ENCODE measurements at places on chromosomes 12 and 14.

DNA sequence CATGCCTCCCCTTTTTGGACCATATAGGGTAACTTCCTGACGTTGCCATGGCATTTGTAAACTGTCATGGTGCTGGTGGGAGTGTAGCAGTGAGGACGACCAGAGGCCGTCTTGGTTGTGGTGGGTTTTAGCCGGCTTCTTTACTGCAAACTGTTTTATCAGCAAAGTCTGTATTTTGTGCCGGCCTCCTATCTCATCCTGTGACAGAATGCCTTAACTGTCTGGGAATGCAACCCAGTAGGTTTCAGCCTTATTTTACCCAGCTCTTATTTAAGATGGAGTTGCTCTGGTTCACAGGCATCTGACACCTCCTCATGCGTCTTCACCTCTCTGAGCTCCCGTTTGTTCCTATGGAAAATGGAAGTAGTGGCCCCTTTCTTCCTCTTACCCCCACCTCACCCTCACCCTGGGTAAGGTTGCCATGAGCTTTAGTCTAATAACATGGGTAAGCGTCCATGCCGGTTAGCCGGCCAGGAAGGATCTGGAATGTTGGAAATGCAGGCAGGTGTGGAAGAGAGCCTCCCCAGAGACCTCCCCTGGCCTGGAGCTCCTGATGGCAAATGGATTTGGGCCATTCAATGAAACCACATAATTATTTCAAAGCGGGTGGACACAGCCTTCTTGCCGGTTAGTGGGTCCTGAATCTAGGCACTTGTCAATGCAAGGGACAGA is 18.6 kb downstream of the HHIPL1 start:
- no peak for DNase-seq

DNA sequence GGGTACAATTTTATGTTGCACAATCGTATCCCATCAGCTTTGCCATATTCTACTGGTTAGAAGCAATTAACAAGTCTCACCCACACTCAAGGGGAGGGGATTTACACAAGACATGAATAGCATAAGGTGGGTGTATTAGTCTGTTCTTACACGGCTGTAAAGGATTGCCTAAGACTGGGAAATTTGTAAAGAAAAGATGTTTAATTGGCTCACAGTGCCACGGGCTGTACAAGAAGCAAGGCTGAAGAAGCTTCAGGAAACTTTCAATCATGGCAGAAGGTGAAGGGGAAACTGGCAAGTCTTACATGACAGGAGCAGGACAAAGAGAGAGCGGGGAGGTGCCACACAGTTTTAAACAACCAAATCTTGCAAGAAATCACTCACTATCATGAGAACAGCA is 231.8 kb upstream of the AMIGO2 start:
- DNase-seq, result no peak

DNA sequence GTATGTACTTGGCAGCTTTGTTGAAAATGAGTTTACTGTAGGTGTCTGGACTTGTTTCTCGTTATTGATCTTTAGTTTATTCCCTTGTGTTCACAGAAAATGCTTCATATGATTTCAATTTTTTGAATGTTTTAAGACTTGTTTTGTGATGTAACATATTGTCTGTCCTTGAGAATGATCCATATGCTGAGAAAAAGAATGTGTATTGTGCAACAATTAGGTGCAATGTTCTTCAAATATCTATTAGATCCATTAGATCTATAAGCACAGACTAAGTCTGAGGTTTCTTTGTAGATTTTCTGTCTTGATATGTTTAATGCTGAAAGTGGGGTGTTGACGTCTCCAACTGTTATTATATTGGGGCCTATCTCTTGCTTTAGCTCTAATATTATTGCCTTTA is 879.6 kb upstream of the LRFN5 start:
- DNase-seq, result no peak

- DNase-seq, result no peak
These were observed 234.2 kb downstream of the CRADD start for GRCh38 chr12:93911396-93911795.

GRCh38 chr12:79635676-79636075 is 55.1 kb downstream of the PAWR start:
- DNase-seq, result no peak

- no peak for DNase-seq
These were observed 1311.5 kb downstream of the TMEM121 start for GRCh38 chr14:106837870-106838269.

DNA sequence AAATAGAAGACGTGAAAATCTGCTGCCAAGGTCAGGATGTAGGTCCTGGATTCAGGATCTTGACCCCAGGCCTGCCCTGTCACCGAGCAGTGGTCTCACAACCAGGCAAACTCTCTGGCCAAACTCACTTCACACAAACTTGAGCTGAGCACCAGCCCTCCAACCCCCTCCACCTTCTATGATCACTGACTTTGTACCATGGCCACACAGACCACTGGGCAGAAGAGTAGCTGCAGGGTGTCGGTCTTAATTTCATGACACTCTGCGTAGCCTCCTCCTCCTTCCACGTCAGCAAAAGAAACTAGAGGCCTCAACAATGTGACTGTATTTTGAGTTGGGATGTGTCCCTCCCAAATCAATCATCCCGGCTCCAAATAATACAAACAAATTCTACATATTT is 7.2 kb upstream of the TBX3 start:
- no peak for DNase-seq

GRCh38 chr12:100868487-100868886 is 73.9 kb downstream of the ANO4 start:
- no peak for DNase-seq

DNA sequence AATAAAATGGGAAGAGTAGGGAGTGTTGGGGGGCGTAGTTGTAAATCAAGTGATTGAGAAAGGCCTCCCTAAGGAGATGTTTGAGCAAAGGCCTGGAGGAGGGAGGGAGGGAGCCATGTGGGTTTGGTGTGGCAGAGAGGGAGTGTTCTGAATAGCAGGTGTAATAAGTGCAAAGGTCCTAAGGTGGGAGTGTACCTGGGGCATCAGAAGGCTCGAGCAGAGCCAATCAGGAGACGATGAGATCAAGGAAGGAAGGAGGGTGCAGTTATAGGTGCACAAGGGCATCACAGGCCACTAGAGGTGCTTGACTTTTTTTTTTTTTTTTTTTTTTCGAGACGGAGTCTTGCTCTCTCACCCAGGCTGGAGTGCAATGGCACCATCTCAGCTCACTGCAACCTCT is 77.9 kb upstream of the PLXNC1 start:
- DNase-seq, result no peak

GRCh38 chr12:62762645-62763044 is 172.3 kb downstream of the PPM1H start:
- no peak for DNase-seq

GRCh38 chr14:55122440-55122986 is 6.5 kb upstream of the LGALS3 start:
- DNase-seq, result no peak

- DNase-seq, result no peak
These were observed 243.3 kb upstream of the FKBP4 start for GRCh38 chr12:2551412-2551900.

GRCh38 chr14:74257941-74258763 is 18.9 kb downstream of the VSX2 start:
- DNase-seq, result no peak

DNA sequence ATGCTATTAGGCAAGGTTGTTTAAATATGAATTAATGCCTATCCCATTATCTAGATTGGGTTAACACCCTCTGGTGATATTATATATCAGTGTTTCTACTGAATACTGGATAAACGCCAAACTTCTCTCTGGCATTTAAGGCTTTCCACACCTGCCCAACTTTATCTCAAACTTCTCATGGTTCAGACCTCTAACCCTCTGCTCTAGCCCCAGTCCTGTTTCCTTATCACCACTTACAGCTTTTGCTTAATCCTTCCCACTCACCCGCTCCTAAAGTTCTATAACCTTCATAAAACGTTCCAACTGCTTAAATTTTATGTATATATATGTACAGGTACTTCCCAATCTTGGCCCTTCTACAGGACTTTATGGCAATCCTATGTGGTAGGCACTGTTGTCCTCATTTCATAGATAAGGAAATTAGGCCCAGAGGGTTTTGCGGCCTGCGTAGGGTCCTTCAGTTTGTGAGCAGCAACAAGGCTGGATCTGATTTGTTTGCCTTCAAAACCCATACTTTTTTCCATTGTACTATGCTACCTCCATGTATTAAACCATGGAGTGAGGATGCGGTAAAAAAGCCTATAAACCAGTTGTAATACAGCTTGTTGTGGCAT is 1.2 kb downstream of the LPCAT3 start:
- DNase-seq, result no peak

All from stimulated activated CD8-positive, alpha-beta memory T cell treated with anti-CD3 and anti-CD28 coated beads, Interleukin-12 subunit alpha, Interleukin-12 subunit beta, amount 100 ng/mL, for 4 hours (primary cell).